ENCODE measurements at places on chromosomes 2 and 18. TPM values are rescaled to one million over a fixed set of nuclear protein-coding genes. Genes with fewer than 3 reads are reported as not detected.

The HOXD10 gene
- total RNA-seq = not detected

The ARMC9 gene
- total RNA-seq = 15.7 TPM

The RUFY4 gene
- total RNA-seq = not detected

The FAP gene
- not detected for total RNA-seq

All from Peyer's patch (tissue), 4 donors.